ENCODE measurements at places on chromosomes 4 and X.

- no peak for DNase-seq
These were observed 6.6 kb downstream of the TMEM156 start for GRCh38 chr4:39025552-39026085.

DNA sequence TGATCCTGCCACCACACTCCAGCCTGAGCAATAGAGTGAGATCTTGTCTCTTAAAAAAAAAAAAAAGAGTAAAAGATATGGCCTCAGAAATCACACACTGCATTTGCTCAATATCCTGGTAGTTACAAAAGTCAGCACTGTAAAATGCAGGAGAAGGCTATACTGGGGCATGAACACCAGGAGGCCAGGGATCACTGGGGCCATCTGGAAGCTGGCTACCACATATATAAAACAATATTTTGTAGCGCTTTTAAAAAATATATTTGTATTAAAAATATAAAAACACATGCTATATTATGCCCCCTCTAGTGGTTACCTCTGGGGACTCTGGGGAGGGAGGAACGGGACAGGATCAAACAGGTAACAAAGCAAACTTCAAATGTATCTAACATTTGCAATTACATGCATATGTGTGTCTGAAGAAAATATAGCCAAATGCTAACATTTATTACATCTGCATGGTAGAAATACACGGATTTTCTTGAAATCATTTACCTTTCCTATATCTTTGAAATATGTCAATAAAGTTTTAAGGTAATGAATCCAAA lies 4.0 kb downstream of the C4orf46 start:
- DNase-seq: no peak

- DNase-seq: no peak
These were observed 38.7 kb upstream of the MXD4 start for GRCh38 chr4:2300431-2301224.

GRCh38 chr4:78517050-78517652 lies 34.4 kb upstream of the ANXA3 start:
- no peak for DNase-seq

- no peak for DNase-seq
These were observed 16.6 kb upstream of the UGT2B17 start for GRCh38 chr4:68592673-68593072.

DNA sequence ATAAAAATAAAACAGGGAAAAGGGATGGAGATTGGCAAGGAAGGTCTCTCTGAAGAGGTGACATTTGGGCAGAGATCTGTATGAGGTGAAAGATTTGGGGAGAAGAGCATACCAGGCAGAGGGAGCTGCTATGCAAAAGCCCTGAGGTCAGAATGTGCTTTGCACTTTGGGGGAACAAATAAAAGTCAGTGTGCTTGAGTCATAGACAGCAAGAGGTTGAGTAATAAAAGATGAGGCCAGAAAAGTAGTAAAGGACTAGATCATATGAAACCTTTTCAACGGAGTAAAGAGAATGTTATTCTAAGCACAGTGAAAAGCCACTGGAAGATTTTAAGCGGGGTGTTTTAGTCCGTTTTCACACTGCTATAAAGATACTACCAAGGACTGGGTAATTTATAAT lies 76.5 kb upstream of the TEX13A start:
- no peak for DNase-seq

- DNase-seq: no peak
These were observed 70.6 kb upstream of the CENPE start for GRCh38 chr4:103268746-103269145.

GRCh38 chr4:3477750-3478430 lies 14.8 kb downstream of the DOK7 start:
- DNase-seq: no peak

GRCh38 chr4:83013902-83014301 lies 3.3 kb upstream of the LIN54 start:
- no peak for DNase-seq

DNA sequence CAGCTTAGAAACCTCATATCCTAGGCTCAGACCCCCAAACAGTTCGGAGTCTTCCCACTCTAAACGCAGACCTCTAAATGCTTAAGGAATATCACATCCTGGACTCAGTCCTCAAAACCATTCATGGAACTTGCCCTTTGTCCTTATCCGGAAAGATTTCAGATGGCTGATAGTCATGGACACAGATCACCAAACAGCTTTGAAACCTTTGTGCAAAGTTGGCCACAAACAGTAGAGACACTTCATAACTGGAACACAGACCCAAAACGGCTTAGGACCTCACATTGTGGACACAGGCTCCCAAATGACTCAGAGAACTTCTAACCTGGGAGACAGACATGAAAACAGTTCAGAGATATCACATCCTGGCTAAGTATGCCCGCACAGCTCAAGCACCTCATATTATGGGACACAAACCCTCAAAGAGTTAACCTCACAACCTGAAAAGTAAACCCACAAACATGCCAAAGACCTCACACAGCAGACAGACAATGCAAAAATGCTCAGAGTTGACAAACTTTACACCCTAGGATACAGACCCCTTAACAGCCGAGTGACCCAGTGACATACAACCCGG lies 15.5 kb downstream of the SUV39H1 start:
- DNase-seq: no peak

GRCh38 chrX:41025926-41026701 lies 59.1 kb upstream of the USP9X start:
- DNase-seq: no peak

DNA sequence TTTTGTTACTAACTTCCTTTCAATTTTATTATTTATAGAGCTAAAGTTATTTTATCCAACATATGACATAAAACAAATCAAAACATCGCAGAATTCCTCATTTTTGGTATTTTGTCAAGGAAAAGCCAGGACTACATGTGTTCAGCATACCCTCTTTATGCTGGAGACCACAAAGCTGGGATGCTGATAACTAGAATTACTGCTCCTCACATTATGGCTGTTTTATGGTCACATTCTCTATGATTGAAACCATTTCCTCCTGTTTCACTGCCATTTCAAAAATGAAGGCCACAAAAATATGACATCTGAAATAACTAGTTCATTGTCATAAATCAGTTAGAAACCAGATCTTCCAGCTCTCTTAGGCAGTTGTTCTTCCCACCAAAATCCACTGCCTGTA lies 41.7 kb downstream of the KLHL34 start:
- DNase-seq: no peak

DNA sequence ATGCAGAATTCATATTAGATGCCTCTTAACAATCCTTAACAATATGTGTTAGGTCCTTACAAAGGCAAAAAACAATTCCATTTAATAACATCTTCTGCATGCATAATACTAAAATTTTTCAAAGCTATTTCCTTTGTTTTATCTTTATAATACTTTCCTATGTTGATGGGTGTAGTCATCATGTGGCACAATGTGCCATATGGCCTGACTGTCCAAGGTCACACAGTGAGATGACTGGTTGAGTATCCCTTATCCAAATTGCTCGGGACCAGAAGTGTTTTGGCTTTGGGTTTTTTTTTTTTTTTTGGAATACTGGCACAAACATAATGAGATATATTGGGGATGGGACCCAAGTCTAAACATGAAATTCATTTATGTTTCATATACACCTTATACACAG lies 77.7 kb downstream of the NR3C2 start:
- DNase-seq: no peak

- DNase-seq: no peak
These were observed 14.0 kb upstream of the CDKN2AIP start for GRCh38 chr4:183430317-183430993.

DNA sequence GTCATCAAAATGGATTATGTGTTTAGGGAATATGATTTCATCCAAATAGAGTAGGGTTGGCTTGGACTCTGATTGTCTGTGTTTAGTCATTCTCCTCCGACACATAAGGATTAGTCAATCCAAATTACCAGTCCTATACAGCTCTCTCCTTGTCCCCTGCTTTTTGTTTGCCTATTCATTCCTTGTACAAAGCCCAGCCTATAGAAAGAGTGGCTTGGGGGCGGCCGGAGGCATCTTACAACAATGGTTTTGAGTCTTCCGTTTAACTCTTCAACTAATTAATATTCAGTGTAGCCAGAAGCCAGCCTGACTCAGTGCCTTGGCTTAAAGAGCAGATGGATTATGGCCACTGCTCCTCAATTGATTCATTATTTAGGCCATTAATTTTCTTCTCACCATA lies 796.6 kb upstream of the POU3F4 start:
- no peak for DNase-seq

GRCh38 chr4:7415927-7416686 lies 18.6 kb downstream of the PSAPL1 start:
- DNase-seq: no peak

DNA sequence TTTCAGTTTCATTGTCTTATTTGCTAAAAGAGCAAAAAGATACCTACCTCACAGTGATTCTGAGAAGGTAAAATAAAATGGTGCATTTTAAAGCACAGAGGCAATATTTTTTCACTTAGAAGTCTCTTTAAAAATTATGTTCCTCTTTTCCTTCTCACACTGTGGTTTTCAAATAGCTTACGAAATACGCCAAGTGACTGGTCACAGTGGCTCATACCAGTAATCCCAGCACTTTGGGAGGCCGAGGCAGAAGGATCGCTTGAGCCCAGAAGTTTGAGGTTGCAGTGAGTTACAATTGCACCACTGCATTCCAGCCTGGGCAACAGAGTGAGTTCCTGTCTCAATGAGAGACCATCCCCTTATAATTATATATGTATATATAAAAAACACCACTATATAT lies 372.6 kb downstream of the FBXO8 start:
- DNase-seq: no peak

DNA sequence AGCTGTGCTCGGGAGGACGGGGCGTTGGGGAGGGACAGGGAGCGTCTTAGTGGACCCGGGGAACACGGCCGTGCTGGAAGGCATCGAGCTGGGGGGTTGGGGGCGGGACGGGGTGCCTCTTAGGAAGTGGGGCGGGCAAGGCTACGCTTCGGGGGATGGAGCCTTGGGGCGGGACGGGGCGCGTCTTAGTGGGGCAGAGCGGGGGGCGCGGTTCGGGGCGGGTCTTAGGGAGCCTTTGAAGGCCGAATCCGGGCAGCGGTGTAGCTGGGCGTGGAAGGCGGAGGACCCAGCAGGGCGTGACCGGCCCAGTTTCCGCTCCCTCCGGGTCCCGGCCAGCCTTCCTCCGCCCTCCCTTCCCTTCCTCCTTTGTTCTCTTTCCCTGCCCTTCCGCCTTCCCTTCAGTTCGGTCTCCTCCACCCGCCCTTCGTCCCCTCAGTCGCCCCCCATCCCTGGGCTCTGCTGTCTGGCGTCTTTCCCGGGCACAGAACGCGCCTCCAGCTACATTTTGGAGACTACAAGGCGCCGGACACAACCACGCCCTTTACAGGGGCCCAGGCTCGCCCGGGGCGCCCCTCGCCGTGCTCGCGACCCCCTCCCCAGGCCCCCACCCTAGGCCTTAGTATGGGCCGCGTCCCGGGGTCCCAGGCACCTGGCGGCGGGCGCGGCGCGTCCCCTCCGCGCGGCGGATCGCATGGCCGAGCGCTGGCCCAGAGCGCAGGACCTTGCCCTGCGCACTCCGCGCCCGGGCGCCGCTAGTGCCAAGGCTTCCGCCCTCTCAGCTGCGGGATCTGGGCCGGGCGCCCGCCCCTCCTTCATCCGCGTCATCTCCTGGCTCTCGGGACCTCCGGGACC lies at the start of gene ARSD:
Gene ARSD (minus strand): TSS at position 757 of the 852 bp plus-strand sequence. CDS start 64 bp downstream, at position 693.
- DNase-seq: peak; percentile 42

DNA sequence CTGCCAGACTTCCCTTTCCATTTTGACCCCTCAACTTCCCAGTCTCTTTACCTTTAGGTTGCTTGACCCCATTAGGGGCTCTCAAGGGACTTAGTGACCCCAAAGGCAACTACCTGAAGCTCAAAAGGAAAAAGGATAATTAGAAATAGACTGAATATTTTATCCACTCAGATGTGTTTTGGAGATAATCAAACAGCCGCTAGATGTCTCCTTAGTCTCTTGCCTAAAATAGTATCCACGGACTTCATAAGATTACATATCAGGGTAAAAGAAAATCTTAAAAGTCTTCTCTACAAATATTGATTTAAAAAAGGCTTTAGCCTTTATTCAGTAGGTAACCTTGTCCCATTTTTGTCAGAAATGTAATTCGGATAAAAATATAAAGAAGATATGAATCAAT lies 21.0 kb upstream of the RHOXF2 start:
- DNase-seq: no peak

DNA sequence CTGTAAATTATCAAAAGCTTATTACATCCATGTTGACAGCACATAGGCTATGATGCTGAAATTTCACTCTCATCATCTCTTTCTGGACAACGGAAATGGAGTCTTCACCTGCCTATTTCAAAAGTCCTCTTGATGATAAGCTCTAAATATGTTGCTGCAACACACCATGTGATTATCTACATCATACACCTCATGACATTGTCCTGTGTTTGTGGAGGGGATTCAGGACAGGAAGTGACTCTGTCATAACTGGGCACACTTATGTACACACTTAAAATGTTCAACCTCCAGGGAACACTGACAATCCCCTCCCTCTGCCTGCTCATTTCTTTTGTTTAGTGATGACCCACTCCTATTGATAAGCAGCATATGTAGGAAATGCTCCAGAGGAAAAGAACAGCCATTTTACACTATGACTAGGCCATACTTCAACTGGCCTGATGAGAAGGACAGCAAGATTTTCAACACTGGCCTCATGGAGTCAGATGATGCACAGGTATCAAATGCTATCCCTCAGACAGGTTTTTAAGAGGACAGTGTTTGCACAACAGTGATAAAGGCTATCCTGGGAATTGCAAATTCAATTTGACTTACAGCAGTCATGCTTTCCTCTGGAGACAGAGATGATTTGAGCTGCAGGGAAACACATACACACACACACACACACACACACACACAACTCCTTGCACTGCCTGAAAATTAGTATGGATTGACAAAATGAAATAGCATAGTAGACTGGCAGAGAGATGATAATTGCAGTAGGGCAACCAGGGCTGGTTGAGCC lies 163.3 kb upstream of the RASGEF1B start:
- DNase-seq: no peak

DNA sequence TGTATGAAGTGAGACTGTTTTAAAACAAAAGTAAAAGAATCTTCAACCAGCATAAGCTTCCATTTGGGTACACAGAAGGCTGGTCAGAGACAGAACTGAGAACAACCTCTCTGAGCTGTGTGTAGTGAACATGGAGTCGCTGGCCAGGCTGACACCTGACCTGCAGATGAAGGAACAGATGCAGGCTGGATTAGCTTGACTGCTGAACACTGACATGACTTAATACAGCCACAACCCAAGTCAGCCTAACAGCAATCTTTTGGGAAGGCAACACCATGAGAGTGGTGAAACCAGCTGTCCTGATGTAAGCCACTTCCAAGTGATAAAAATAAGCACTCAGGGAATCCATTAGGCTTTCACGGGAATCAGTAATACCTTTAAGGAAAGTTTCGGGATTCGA lies 10.1 kb downstream of the SCARB2 start:
- DNase-seq: no peak

GRCh38 chr4:26088433-26088928 lies 174.5 kb downstream of the SMIM20 start:
- DNase-seq: peak; percentile 68

GRCh38 chr4:168522356-168522755 lies 25.5 kb downstream of the PALLD start:
- no peak for DNase-seq

- no peak for DNase-seq
These were observed 47.3 kb upstream of the TLR3 start for GRCh38 chr4:186021461-186022167.
